ENCODE measurements at places on chromosomes 13 and 19.

GRCh38 chr19:43620061-43621001 is 902 bp upstream of the ZNF428 start:
- no peak for DNase-seq

DNA sequence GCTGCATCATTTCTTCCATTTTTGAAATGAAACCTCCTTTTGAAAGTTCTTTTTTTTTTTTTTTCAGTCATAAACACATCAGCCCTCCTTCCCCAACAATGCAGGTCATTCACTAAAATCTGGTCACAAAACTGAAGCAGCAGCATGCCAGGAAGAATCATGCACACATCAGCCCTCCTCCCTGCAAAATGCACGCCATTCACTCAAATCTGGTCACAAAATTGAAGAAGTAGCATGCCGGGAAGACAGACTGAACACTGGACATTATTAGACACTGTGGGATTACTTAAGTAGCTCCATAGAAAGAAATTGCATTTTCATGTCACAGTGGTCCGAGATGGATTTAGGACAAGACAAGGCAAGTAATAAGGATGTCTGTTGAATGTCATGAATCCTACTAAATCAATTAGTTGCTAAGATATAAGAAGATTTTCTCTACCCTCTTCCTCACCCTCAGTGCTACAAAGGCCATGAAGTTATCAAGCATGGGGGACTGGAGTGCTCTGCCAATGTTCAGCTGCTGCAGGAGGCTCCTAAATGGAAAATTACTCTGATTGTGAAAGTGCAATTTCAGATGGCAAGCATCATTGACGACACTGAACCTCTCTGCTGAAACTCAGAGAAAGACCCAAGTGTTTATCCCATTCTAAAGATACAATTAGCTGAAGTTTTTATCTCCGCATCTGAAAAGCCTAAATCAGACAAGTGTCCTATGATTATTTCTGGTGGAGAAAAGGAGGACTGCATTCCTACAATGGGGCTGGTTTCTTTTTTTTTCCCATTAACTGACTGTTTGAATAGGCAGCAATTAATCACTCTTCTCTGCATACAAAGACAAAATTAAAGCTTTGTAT is 913.2 kb downstream of the DIAPH3 start:
- no peak for DNase-seq

GRCh38 chr19:42030645-42031440 is 36.8 kb upstream of the ATP1A3 start:
- DNase-seq = no peak

GRCh38 chr13:59701261-59701660 is 462.5 kb downstream of the DIAPH3 start:
- no peak for DNase-seq

GRCh38 chr13:114131583-114132418 is 622 bp downstream of the RASA3 start:
- peak; percentile 28 for DNase-seq

- DNase-seq = no peak
Measured at GRCh38 chr19:48870048-48870447, 1.6 kb upstream of the PLEKHA4 start.

DNA sequence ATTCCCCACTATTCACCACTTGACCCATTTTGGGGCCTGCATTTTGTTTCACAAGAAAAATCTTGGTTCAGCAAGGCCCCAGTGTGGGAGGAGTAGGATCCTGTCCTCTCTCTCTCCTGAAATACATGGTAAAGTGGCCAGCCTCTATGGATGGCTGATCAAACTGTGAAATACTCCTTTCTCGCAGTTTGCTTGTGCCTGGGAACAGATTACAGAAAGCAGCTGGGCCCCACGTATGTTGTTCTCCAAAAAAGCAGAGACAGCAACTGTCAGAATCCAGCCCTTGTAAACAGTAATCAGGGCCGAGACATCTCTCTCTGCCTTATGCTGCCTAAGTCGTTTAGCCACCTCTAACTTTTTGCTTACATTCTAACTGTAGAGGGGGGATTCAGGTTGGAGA is 61.0 kb upstream of the RAP2A start:
- DNase-seq = no peak

GRCh38 chr13:44404261-44405132 is 30.9 kb downstream of the SERP2 start:
- no peak for DNase-seq

- no peak for DNase-seq
Measured at GRCh38 chr13:18965347-18965855, 216.2 kb downstream of the TUBA3C start.

- no peak for DNase-seq
Measured at GRCh38 chr13:35228536-35228935, 248.0 kb downstream of the MAB21L1 start.

Measured in ACHN (cell line).